ENCODE measurements at places on chromosomes 1 and 21.
A peak's percentile ranks its signal among the peaks of the same experiment; 100 is the strongest.

- DNase-seq, result no peak
Observed at GRCh38 chr1:52629667-52630066, 3.3 kb upstream of the SHISAL2A start.

- no peak for DNase-seq
Observed at GRCh38 chr1:43235451-43236121, 34.2 kb upstream of the TMEM125 start.

- no peak for DNase-seq
Observed at GRCh38 chr1:154446292-154446691, 41.1 kb downstream of the IL6R start.

GRCh38 chr1:54404939-54405897 lies 976 bp downstream of the SSBP3 start:
- DNase-seq, result peak; percentile 48

DNA sequence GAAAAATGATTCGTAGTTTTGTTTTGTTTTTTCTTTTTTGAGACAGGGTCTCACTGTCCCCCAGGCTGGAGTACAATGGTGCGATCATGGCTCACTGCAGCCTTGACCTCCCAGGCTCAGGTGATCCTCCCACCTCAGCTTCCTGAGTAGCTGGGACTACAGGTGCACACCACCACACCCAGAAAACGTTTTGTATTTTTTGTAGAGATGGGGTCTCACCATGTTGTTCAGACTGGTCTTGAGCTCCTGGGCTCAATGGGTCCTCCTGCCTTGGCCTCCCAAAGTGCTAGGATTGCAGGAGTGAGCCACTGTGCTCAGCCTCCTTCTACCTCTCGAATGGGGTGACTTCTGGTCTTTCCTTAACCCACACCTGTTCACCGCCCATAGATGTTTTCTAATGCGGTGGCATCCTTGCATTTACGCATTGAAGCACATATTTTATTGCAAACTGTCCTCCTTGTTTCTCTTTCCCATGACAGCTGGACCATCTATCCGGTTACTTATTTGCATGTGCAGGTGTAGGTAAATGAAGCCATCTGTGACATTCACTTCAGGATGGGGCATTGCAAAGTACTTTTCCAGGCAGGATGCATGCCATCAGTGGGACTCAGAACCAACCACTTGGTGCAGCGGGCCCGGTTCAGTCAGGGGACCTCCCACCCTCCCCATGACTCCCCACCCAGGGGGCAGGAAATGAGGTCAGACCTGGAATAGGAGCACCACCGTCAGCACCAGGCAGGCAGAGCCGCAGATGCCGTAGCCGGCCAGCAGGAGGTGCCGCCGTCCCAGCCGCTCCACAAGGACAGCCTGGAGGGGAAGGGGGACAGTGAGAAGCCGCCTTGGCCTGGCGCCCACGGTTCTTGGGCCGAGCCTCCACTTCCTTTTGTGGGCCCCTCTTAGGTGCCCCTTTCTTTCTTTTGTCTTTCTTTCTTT lies 16.5 kb downstream of the SLC2A7 start:
- DNase-seq, result peak; percentile 24

- no peak for DNase-seq
Observed at GRCh38 chr1:11874258-11874562, 15.5 kb upstream of the NPPB start.

DNA sequence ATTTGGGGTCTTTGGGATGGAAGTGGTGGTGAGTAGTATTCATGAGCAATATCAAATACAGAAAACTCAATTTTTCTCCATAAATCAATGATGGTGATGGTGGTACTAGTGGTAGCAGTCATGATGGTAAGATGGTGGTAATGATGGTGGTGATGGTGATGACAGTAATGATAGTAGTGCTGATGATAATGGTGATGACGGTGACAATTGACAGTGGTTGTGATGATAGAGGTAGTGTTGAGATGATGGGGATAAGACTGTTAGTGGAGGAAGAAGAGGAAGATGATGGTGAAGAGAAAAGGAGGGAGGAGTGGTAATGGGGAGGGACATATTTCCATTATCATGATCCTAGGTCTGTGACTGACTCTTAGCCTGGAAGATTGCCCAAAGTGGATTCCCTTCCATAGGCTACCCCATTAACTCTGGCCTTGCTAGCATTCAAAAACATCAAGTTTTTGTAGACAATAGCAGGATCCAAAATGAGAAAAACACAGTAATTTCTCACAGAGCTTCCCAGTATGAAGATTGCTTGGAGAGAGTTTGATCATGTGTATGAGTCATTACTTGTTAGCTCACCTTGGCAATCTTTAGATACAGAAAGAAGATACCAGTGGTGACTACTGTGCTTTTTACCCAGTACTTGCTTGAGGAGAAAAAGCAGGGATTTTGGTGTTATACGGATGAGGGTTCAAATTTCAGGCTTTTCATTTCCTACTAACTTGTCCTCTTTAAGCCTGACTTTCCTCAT lies 93.9 kb downstream of the ATP1A1 start:
- DNase-seq, result no peak

- DNase-seq, result no peak
Observed at GRCh38 chr1:210405316-210405715, 76.6 kb downstream of the HHAT start.

DNA sequence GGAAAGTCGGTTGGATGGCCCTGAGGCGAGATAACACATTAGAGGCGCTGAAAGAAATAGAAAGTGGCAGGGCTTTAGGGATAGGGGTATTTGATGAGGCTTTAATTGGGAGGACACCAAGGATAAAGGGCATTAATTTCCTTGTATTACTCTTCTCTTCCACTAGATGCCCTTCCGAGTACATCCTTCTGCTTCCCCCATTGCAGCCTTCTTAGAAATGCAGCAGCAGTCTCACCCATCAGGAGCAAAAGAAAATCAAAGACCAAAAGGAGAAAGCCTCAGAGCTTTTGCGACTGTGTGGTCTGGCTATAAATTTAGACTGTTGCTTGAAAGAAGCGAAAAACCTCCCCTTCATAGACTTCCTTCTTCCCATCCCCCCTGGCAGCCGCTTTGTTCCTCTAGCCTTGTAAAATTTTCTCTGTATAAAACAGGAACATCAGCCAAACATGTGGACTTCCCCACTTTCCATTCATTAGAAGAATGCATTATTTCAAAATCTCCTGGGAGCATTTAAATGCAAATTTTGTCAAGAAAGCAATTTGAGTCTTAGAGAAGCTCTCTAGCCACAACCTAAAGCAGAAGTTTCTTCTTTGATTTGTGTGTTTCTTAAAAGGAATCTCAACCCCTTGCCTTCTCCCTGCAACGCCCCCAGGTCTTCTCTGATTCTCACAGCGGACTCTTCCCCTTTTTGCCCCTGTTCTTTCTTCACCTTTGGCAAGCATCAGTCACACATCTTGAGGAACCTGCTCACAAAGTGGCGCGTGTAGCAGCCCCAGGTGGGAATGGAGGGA lies 76.6 kb downstream of the NDUFS5 start:
- peak; percentile 46 for DNase-seq

DNA sequence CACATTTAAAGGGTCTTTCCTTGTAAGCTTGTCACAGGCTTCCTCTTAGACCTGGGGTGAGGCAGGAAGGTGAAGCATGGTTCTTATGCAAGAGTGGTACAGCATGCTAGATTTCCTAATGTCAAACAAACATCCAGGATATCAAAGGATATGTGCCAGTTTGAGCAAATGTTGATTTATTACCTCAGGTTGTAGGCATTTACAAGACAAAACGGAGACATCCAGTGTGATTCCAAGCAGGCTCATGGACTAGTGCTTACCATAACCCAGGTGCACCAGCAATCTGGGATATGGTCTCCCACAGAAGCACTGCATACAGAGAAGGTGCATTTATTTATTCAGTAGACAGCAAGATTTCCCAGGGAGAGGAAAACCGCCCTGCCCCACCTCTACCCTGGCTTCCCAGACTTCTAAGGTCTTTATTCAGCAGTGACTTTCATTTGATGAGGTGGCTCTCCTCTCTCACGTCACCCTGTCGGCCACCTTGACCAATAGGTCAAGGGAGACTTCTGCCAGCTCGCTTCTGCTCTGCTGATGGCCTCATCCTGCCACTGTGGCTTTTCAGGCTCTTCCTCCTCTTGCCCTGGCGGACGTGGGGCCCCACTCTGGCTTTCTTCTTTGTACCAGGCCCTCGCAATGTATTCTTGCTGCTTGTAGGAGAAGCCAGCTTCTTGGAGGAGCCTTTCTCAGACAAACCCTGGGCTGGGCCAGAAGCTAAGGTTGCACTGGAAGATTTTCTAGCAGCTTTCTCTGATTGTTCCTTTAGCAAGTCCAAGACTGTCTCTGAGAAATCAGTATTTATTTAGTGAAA lies 25.6 kb downstream of the HHIPL2 start:
- DNase-seq, result no peak

- DNase-seq, result no peak
Observed at GRCh38 chr1:91761295-91761721, 124.6 kb downstream of the TGFBR3 start.

DNA sequence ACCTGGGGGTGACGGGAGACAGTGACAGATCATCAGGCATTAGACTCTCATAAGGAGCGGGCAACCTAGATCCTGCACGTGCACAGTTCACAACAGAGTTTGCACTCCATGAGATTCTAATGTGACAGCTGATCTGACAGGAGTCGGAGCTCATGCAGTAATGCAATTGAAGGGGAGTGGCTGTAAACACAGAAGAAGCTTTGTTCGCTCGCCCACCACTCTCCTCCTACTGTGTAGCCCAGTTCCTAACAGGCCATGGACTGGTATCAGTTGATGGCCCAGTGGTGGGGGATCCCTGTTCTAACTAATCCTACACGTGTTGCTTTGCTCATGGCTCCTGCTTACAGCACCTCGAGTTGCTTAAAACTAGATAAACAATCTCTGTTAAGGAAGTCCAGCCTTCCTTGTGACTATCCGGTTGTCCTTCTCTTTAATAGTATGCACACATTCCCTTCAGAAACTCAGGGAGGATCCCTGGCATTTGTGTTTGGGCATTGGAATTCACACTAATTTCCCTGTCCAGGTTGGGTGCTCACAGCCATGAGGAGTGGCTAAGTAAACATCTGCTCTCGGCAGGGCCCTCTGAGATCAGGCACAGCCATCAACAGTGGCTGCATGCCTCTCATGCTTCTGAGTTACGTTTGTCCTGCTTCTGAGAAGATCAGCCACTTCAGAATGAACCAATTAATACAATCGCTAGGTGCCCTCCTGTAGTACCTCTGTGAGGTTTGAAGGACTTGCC lies 21.1 kb upstream of the F3 start:
- DNase-seq, result no peak

DNA sequence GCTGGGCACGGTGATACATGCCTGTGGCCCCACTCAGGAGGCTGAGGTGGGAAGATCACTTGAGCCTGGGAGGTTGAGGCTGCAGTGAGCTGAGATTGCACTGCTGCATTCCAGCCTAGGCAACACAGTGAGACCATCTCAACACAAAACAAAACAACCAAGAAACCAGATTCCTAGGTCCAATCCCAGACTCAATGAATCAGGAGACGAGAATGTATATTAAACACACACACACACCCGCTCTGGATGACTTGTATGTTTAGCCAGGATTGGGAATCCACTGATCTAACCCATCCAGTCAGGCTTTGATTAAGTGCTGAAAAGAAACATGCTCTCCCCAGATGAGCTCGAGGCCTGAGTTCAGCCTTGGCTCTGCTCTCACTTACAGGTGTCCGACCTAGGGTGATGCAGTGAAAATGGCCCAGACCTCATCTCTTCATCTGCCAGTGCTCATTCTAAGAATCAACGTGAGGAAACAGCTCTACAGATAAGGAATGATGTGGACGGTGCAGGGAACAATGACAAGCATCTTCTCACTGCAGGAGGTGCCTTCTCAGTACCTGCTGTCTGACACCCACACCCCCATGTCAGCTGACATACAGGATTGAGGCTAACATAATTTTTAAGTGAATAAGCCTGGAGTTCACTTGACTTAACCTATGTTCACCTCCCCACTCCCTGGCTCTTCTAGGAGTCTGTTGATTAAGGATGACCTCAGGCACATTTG lies 15.3 kb upstream of the SRSF4 start:
- DNase-seq, result no peak

- DNase-seq, result no peak
Observed at GRCh38 chr21:41993744-41994143, 16.4 kb downstream of the ZBTB21 start.

DNA sequence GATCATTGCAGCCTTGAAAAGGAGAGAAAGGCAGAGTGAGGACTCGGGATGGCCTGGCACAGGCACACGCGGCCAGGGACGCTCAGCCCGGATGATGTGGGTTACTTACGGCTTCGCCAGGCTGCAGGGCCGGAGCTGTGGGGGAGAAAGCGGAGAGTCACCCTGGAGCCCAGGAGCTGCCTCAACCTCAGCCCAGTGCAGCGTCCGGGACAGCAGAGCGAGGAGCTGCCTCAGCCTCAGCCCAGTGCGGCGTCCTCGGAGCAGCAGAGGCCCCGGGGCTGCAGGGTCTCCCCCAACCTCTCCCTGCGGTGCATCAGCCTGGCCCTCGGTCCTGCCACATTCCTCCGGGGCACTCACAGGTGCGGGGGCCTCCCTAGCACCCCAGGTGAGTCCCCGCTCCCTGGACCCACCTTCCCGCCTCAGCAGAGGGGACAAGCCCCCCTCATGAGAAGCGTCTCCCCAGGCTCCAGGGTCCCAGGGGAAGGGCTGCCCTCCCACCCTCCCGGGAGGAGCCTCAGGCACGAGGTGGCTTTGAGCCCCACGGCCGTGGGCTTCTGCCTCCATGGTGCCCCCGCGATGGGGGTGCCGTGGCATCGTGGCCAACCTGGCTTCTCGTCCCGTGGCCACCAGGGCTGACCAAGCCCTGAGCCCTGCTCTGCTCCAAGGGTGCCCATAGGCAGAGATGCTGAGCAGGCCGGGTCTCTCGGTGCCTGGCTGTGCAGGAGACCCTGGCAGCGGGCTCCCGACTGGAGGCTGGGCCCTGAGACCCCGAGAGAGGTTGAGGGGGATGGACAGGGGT lies 10.5 kb upstream of the RNF223 start:
- no peak for DNase-seq

DNA sequence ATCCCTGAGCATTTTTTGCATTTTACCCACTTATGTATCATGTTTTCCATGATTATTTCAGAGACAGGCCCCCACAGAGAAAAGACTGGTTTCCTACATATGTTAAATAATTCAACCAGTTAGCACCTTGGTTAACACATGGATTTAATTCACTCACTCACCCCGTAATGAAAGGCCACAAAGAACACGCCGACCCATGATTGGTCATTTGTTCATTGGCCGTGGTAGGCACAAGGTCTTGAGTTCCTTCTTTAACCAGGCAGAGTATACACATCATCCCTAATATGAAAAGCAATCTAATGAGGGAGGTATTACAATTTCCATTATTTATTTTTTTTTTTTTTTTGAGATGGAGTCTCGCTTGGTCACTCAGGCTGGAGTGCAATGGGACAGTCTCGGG lies 50.6 kb downstream of the RPS6KA1 start:
- no peak for DNase-seq

DNA sequence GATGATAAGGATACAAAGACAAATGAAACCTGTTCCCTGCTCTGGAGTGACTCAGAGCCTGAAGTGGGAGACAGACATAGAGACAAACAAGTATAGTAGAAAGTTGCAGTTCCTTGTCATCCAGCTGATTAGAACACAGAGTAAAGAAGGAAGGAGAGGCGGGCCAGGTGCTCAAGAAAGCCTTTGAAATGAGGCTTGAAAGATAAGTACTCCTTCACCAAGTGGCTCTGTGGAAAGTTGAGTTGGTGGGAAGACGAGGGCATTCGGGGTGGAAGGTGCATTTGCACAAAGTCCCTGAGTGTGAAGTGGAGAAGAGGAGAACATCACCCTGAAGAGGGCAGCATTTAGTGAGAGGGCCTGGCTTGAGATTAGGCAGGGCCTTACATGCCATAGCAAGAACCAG lies 17.0 kb downstream of the MARK1 start:
- DNase-seq, result no peak

- no peak for DNase-seq
Observed at GRCh38 chr21:33663241-33663640, 20.9 kb downstream of the ITSN1 start.

GRCh38 chr1:154502066-154502743 lies at the start of the genes SHE and TDRD10:
Gene SHE, minus strand, starts transcription at chr1:154502412. Its CDS starts 386 bp downstream, at chr1:154502026.
Gene TDRD10, plus strand, starts transcription at chr1:154502219. Its CDS starts 4,685 bp downstream, at chr1:154506904.
- DNase-seq, result peak; percentile 28
